ENCODE measurements at places on chromosomes 12 and 14. TPM values are rescaled to one million over a fixed set of nuclear protein-coding genes. Genes with fewer than 3 reads are reported as not detected.

FAIM2 gene
- total RNA-seq = 24.6 TPM

NPFF gene
- not detected for total RNA-seq

SLC38A4 gene
- 0.74 TPM for total RNA-seq

MAP4K5 gene
- total RNA-seq = 76.7 TPM

CBLN3 gene
- total RNA-seq = 0.25 TPM

PLCZ1 gene
- 0.25 TPM for total RNA-seq

SMCO2 gene
- total RNA-seq = not detected

WIF1 gene
- total RNA-seq = 0.98 TPM

KCNA1 gene
- total RNA-seq = 2.7 TPM

C12orf60 gene
- total RNA-seq = 1.2 TPM

IFNG-AS1 gene
- not detected for total RNA-seq

KRT79 gene
- total RNA-seq = not detected

Data from temporal lobe (tissue), 4 donors.